ENCODE measurements at places on chromosomes 1 and 21. TPM values are rescaled to one million over a fixed set of nuclear protein-coding genes. Genes with fewer than 3 reads are reported as not detected.

AK5 gene
- total RNA-seq, result 0.84 TPM

DNA sequence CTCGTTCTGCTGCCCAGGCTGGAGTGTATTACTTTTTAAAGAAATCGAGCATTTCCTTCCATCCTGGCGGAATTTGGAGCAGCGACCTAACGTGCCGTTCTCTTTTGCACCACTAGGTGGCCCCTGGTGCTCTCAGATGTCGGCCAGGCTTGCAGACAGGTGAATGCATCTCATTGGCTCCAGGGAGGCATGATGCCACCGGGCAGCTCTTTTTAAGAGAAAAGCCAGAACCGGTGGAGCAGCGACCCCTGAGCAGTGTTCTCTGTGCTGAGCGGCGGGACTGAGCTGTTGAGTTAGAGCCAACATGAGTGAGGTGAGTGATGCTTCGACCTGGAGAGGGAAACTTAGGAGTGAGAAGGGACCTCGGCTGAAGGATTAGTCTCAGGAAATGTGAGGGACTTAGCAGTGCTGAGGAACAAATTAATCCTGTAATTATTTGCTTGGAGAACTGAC is at the start of gene PCP4:
Gene PCP4 (plus strand): TSS at position 241 of the 453 bp plus-strand sequence. CDS start 64 bp downstream, at position 305.
- no peak for DNase-seq

KCNE2 gene
- 0.38 TPM for total RNA-seq

WNT3A gene
- total RNA-seq, result not detected

ATP6V1G3 gene
- not detected for total RNA-seq
